NCI-H460 (cell line): ENCODE measurements at places on chromosomes 5 and 9.

DNA sequence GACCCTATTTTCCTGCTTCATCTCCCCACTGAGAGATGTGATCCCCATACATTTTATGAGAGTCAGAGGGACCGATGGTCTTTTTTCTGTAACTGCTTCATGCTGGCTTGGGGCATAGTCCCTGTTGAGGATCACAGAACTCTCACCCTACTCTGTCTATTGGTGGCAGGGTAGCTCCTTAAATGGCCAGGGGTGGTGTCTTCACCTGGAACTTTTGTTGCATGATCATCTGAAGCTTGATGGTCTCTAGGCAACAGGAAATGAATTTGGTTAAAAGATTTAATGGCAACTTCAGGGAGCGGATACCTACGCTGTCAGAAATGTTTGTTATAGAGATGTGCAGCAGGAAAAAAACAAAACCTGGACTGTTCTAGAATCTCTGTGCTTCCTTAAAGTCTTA is 87.0 kb upstream of the GLIS3 start:
- no peak for DNase-seq

GRCh38 chr5:91219803-91220371 is 163.2 kb downstream of the ARRDC3 start:
- peak; percentile 16 for DNase-seq

- DNase-seq, result no peak
These were observed 18.0 kb downstream of the KLF4 start for GRCh38 chr9:107471552-107471951.

DNA sequence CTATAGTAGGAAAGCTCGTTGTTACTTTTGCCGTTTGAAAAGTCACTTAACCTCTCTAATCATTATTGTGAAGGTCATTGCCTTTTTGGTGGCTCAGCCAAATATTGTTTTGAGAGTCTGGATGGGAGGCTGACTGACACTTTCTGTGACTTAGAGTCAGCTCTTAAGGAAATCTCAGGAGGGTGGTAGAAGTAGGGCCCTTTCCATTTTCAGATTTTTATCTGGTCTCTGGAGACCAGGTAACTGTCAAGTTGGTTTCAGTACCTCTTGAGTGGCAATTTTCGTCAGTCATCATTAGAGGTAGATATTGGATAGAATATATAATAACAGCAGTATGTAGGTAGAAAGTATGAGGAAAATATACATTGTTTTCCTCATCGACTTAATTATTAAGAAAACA is 23.3 kb downstream of the UGCG start:
- DNase-seq, result no peak

- peak; percentile 14 for DNase-seq
These were observed 21.0 kb upstream of the ALDH1B1 start for GRCh38 chr9:38371495-38371894.

GRCh38 chr9:137757139-137757538 is 120.4 kb upstream of the CACNA1B start:
- no peak for DNase-seq

- DNase-seq, result no peak
These were observed 79.8 kb downstream of the TNC start for GRCh38 chr9:115038178-115038577.

DNA sequence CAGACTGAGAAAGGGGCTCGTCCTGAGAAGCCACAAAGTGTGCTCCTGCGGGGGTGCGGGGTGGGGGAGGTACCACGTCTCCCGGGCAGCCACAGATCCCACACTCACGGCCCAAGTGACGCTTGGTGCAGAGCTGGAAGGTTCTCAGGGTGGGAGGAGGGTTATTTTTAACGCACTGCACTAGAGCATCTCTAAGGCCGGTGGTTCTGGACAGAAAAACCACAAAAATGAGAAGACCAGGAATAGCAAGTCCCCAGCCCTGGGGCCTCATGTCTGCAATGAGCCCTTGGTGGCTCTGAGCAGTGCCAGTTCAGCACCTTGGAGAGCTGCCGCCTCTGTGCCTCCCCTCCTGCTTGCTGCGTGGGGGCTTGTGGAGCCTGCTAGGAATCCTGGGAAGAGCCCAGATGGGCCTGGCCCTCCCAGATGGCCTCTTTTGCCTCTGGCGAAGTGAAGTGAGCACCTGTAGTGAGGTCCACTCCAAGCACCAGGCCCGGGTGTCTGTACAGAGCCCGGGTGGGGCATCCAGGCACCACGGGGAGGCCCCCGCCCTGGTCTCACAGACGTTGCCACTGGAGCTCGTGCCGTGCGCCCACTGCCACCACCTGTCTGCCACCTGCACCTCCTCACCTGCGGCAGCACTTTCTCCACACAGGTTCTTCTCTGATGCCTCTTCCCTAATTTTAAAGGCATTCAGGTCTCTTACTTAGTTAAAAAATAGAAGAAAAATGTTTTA is 48.9 kb upstream of the CACNA1B start:
- peak; percentile 4 for DNase-seq

GRCh38 chr9:75636427-75637045 is 253.9 kb upstream of the PCSK5 start:
- DNase-seq, result no peak

GRCh38 chr5:66867618-66868322 is 271.6 kb downstream of the MAST4 start:
- DNase-seq, result no peak

DNA sequence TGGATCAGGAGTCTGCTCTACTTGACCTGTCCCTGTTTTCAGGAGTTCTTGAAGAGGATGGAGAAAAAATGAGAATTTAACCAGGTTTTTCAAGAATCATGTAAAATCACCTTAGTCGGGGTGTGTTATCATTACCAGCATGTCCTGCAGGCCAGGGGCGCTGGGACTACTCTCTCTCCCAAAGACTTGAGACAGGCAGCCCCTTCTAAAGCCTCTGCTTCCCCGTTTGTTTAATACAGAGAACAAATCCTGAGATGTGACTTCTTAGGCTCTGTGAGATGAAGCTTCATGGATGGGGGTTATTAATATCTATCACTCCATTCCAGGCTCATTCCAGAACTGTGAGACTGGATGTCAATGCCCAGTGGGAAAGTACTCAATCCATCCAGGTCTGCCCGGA is 3.0 kb downstream of the PAX5 start:
- DNase-seq, result no peak

- peak; percentile 80 for DNase-seq
These were observed at the start of the genes NDOR1 and TMEM203 for GRCh38 chr9:137205126-137206069. NDOR1 (plus strand) TSS chr9:137205700; CDS start chr9:137205778, 78 bp downstream. TMEM203 (minus strand) TSS chr9:137205648; CDS start chr9:137205414, 234 bp downstream.

GRCh38 chr9:81829195-81829882 is 98.9 kb upstream of the SPATA31D4 start:
- DNase-seq, result no peak

DNA sequence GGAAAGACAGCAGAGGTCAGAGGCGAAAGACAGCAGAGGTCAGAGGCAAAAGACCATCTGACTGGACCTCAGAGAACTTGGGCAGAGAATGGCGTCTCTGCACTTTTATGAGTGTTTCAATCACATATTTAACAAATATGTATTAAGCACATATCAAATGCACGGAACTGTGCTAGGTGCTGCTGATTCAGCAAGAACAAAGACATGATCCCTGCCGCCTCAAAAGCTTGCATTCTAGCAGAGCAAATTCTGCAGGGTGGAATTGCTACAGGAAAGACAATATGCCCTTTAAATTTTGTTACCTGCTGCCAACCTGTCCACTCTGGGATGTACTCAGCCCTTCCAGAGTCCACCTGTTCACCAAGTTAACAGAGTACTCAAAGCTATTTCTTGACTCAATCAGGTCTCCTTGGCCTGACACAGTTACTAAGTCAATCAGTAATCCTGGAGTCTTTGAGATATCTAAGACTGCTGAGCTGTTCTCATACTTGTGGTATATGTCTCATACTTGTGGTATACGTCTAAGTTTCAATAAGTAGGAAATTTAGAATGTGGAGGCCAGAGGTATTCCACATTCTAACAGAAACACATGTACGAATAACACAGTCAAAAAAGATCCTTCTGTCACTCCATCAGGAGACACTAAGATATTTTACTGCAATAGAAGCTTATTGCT is 131.8 kb downstream of the GNAQ start:
- DNase-seq, result no peak

DNA sequence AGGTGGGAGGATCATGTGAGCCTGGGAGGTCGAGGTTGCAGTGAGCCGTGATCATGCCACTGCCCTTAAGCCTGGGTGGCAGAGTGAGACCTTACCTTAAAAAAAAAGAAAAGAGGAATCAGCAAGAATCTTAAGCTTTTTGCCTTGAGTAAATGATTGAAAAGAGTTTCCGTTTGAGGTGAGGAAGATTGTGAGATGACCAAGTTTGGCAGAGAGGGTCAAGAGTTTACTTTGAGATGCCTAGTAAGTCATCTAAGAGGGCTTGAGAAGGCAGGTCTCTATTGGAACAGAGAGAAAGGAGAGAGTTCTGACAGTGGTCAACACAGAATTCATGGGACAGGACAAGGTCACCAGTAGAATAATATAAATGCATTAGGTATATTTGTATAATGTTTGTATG is 572.1 kb downstream of the TLE4 start:
- DNase-seq, result no peak

- no peak for DNase-seq
These were observed 595.6 kb downstream of the CAAP1 start for GRCh38 chr9:26296910-26297572.

GRCh38 chr5:170100066-170100943 is 5.4 kb upstream of the FOXI1 start:
- DNase-seq, result peak; percentile 64

DNA sequence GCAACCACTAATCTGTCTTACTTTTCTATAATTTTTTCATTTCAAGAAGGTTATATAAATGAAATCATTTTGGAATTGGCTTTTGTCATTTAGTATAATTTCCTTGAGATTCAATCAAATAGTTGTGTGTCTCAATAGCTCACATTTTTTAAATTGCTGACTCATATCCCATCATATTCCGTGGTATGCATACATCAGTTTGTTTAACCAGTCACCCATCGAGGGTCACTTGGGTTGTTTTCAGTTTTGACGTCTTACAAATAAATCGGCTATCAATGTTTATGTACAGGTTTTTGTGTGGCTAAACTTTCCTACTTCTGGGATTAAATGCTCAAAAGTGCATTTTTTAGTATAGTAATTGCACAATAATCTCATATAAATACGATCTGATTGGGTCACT is 185.5 kb downstream of the TAF11L14 start:
- DNase-seq, result no peak

GRCh38 chr5:124065508-124065907 is 553.5 kb downstream of the CSNK1G3 start:
- DNase-seq, result no peak

- peak; percentile 35 for DNase-seq
These were observed 139.9 kb downstream of the PIP5K1B start for GRCh38 chr9:68844631-68845612.

DNA sequence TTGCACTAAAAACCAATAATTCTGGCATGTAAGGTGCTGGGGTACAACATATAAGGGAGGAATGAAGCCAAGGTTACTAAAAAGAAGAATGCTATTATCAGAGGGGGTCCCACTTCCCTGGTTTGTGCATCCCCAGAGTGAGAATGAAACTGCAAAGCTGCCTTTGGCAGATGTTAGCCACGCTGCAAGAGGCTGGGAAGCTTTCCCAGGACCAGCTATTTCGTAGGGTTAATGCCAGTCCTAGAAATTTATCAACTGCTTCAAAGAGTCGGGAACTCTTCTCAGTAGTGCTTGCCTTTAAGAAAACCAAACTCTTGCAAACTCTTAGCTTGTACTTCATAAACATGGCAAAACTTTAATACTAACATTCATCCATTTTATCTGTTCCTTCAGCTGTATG is 87.5 kb upstream of the NR5A1 start:
- no peak for DNase-seq

DNA sequence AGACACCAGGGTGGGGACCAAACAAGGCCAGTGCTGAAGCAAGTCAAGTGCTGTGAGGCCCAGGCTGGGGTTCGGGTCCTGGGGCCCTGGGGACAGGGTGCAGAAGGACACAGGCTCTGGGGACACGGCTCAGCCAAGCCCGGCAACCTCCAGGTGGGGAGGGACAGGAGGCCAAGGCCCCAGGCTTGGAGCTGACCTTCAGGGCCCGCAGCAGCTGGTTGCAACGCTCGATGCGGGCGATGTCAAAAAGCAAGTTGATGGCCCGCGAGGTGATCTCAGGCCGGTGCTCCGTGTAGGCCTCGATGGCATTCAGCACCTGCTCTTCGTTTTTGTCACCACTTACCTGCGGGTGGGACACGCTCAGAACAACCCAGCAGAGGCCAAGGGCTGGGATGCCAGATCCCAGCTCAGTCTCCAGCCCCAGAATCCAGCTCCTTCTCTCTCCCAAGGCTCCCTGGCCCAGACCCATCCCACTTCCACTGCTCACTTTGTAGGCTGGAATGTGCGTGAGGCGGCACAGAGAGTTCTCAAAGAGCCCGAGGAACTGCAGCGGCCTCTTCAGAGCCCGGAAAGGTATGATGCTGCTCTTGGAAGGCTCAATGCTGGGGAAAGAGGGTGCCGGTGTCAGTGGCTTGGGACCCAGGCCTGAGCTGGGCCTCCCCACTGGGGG is 20.7 kb downstream of the ZER1 start:
- DNase-seq, result no peak

DNA sequence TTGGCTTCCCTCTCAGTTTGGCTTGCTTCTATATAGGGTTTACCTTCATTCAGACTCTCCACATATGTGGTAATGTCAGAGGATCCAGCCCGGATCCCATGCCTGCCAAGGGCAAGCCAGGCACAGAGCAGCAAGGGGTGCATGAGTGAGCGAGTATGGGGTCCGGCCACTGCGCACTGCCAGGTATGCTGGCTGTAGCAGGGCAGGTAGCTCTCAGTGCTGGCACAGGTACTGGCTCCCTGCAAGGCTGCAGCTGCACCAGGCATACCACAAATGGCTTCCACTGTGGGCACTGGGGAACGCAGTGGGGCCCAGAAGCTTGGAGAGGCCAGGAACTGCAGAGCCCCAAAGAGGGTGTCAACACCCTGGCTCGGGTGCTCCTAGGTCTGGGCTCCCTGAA is 86.2 kb downstream of the GIN1 start:
- no peak for DNase-seq

GRCh38 chr9:122350577-122351355 is 20.1 kb upstream of the PTGS1 start:
- DNase-seq, result peak; percentile 73
